ENCODE measurements at places on chromosomes 12 and 14. TPM values are rescaled to one million over a fixed set of nuclear protein-coding genes. Genes with fewer than 3 reads are reported as not detected.

TRIM9 gene
- 1.5 TPM for total RNA-seq

CLMN gene
- 6.0 TPM for total RNA-seq

- DNase-seq: no peak
These were observed 124.6 kb downstream of the ETV6 start for GRCh38 chr12:11773889-11774677.

- no peak for DNase-seq
These were observed 1589.7 kb upstream of the FLRT2 start for GRCh38 chr14:83940253-83940652.

- DNase-seq: no peak
These were observed 680.2 kb downstream of the VRK1 start for GRCh38 chr14:97477353-97477752.

GRCh38 chr12:92438641-92439419 lies 264.0 kb upstream of the PLEKHG7 start:
- no peak for DNase-seq

GRCh38 chr14:76911473-76911872 lies 85.3 kb downstream of the LRRC74A start:
- no peak for DNase-seq

DNA sequence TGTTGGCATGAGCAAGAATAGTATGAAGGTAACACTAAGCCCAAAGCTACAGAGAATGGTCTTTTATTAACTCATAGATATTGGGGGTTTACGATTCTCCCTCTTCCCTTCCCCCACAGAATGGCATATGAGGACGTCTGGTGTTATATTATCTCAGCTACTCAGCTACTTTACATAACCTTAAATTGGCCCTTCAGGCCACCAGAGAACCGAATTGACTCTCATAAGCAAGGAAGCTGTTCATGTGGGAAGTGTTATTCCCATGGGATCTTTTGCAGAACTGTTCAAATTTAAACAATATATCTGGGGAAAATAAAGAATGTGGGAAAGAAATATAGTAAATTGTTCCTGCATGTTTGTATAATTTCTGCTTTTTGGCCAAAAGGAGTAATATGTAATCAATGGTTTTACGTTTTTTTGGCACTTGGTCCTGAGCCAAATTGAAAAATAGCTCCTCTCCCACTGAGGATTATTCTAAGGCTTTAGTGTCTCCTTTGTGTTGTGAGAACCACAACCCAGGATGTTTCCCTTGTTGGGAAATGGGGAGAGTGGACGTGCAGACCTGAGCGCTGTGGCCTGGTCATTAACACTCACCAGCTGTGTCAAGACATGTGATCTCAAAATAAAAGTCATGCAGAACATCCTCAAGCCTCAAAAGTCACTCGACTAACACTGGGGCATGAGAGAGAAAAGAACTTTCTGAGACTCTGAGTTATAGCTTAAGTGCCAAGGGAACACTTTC lies 31.8 kb upstream of the CMAS start:
- DNase-seq: no peak

DNA sequence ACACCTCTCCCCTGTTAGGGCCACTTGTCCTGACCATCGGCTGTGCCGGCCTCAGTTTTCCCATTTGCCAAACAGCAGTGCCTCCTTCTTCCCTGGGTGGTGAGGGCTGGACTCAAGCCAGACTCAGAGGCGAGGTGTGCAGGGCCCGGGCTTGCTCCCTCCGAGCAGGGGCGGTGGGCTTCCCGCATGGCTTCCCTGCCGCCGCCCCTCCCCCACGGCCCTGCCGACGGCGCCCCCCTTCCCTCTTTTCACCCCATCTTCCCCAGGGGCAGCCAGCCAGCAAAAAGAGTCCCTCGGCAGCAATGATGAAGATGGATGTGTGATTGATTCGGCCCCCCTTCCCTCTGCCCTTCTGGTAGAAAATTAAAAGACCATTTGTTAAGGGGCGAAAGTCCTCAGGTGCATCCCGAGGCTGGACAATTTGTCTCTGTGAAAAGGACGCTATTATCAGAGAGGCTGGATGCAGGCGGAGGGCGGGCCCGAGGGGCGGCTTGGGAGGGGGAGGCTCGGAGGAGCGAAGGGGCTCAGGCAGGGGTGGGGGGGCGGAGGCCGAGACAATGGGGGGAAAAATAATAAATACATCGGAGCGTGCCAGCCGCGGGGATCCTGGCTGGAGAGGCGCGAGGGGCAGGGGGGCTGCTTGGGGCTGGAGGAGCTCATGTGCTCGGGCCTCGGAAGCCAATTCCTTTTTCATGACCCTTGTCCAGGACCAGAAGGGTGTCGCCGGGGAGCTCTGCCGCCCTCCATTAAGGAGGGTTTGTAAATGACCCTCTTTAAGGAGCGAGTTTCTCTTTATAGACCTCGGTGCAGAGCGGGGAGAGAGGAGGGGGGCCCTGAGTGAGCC lies 48.0 kb upstream of the LHX5 start:
- DNase-seq: no peak
